ENCODE measurements at places on chromosomes 4 and X.
A peak's percentile ranks its signal among the peaks of the same experiment; 100 is the strongest.

GRCh38 chr4:116925900-116926457, 159.4 kb downstream of the TRAM1L1 start:
- peak; percentile 6 for DNase-seq

GRCh38 chr4:154822775-154823174, 41.7 kb downstream of the RBM46 start:
- no peak for DNase-seq

- no peak for DNase-seq
These were observed 43.9 kb downstream of the PTTG2 start for GRCh38 chr4:38004062-38004461.

- DNase-seq: no peak
These were observed 2.7 kb upstream of the TIMP1 start for GRCh38 chrX:47579537-47579936.

- peak; percentile 73 for DNase-seq
These were observed 652.1 kb downstream of the ANKRD50 start for GRCh38 chr4:124060261-124060918.

- no peak for DNase-seq
These were observed 20.4 kb downstream of the TENM3 start for GRCh38 chr4:182263562-182263961.

- DNase-seq: no peak
These were observed 25.1 kb downstream of the DDX60 start for GRCh38 chr4:168293386-168293975.

DNA sequence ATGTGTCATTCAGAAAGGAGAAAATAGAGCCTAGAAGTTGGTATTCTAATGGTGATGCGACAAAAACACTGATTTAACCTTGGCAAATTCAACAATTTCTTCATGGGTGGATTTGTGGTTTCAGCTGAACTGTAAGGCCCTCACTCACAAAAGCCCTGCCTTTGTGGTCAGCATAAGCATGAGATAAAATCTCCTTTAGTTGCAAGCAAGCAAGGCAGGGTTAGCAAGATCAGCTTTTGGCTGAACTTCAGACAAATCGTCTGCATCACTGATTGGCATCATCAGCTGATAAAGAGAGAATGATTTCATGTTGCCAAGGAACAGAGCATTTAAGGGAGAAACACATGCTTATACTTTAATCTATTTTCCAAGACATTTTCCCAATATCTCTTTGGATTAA, 2582.2 kb downstream of the PCDH7 start:
- no peak for DNase-seq

GRCh38 chrX:13001097-13001496, 26.2 kb downstream of the TMSB4X start:
- no peak for DNase-seq

GRCh38 chrX:45872480-45872879, 671.8 kb upstream of the DIPK2B start:
- DNase-seq: no peak

All from heart right ventricle (tissue), 16 donors.